ENCODE measurements at places on chromosomes 1 and 21. TPM values are rescaled to one million over a fixed set of nuclear protein-coding genes. Genes with fewer than 3 reads are reported as not detected.

The SOD1 gene
- 234 TPM for total RNA-seq

The RNU1-3 gene
- 3,042 TPM for total RNA-seq

The TNFSF4 gene
- total RNA-seq, result 0.57 TPM

The ARHGEF16 gene
- 12.2 TPM for total RNA-seq

The DPT gene
- total RNA-seq, result not detected

The BATF3 gene
- total RNA-seq, result not detected

The PTPN22 gene
- not detected for total RNA-seq

- no peak for DNase-seq
These were observed 124.0 kb upstream of the SPATA6 start for GRCh38 chr1:48596046-48596445.

- DNase-seq, result no peak
These were observed 594.2 kb upstream of the ADAMTS5 start for GRCh38 chr21:27561116-27561515.

DNA sequence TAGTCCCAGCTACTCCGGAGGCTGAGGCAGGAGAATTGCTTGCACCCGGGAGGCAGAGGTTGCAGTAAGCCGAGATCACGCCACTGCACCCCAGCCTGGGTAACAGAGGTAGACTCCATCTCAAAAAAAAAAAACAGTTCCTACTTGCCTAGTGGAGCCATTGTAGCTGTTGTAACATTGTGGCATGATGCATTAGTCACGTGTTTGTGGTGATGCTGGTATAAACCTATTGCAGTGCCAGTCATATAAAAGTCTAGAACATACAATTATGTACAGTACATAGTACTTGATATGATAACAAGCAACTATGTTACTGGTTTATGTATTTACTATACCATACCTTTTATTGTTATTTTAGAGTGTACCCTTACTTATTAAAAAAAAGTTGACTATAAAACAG, 16.2 kb downstream of the KYAT3 start:
- no peak for DNase-seq

DNA sequence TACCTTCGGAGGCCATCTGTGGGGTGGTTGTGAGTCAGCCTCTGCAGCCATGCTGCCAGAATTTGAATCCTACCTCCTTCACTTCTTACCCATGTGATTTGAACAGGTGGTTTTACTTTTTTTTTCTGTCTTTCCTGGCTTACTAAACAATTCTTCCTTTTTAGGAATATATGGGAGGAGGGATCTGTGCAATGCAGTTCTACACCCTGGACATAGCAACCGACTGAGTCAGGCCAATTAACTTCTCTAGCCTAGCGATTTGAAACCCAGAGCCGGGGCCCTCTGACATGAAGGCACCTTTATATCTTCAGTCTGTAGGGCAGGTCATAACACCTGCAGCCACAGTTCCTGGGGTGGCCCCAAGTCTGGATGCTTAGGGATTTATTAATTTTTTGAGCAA, 83.6 kb downstream of the ST6GALNAC3 start:
- DNase-seq, result no peak

DNA sequence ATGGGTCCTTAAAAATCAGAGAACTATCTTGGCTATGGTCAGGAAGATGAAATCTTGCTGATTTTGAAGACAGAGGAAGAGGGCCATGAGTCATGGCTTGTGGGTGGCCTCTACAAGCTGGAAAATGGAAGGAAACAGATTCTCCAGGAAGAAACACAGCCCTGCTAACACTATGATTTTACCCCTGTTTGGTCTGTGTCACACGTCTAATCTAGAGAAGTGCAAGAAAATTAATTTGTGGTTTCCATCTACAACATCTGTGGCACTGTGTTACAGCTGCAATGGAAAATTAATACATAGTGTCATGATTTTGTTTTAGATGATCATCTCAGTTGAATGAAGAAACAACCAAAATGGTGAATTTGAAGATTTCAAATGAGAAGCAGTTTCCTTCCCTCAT, 288.7 kb upstream of the NRIP1 start:
- DNase-seq, result no peak

DNA sequence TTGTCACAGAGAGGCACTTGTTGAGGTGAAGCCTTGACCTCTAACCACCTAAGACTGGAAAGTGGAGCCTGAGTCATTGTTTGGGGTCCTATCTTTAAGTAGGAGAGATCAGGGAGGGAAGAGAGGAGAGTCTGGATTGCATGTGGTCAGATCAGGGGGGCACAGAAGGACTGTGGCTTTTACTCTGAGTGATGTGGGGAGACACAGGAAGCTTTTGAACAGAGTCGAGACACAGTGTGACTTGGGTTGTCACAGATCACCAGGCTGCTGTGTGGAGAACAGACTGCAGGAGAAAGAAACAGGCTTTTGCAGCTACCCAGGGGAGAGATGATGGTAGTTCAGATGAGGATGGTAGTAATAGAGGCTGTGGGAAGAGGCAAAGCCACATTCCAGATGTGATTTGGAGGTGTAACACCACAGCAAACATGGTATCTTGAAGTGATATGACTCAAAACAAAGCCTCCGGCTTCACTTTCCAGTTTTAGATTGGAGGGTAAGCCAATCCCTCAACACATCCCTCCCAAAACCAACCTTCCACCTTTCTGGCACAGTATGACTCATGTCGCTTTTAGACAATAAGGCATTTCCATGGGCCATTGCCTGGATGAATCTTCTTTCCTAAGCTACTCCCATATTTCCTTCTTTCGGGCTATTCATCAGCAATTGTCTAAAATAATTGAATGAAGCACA, 125.8 kb upstream of the SLC44A3 start:
- no peak for DNase-seq

GRCh38 chr1:42340093-42340492, 5.1 kb upstream of the FOXJ3 start:
- no peak for DNase-seq
